ENCODE measurements at places on chromosomes 7 and 10. TPM values are rescaled to one million over a fixed set of nuclear protein-coding genes. Genes with fewer than 3 reads are reported as not detected.

GRCh38 chr10:104293011-104293410, 24.0 kb downstream of the GSTO2 start:
- DNase-seq = no peak

The PRLHR gene
- polyA plus RNA-seq = not detected

The CLDN4 gene
- polyA plus RNA-seq = 0.16 TPM

The PSD gene
- polyA plus RNA-seq = 8.2 TPM

- no peak for DNase-seq
Observed at GRCh38 chr10:30559180-30559579, 70.4 kb downstream of the LYZL2 start.

GRCh38 chr10:114304571-114305421, 65.7 kb downstream of the VWA2 start:
- DNase-seq = no peak

The TPK1 gene
- polyA plus RNA-seq = 0.69 TPM

- peak; percentile 15 for DNase-seq
Observed at GRCh38 chr7:119935418-119936025, 337.5 kb upstream of the KCND2 start.
